ENCODE measurements at places on chromosomes 5 and 9. TPM values are rescaled to one million over a fixed set of nuclear protein-coding genes. Genes with fewer than 3 reads are reported as not detected.

The LVRN gene
- 0.09 TPM for total RNA-seq

The SAXO1 gene
- not detected for total RNA-seq

The SEMA4D gene
- 0.13 TPM for total RNA-seq

The NCS1 gene
- 6.9 TPM for total RNA-seq

The SKP1 gene
- total RNA-seq = 340 TPM

The AQP3 gene
- total RNA-seq = 1.4 TPM

The ARID3C gene
- total RNA-seq = not detected

- H3K4me1 ChIP-seq = no peaks in the 10 kb centered on the region
- no peak overlapping the region for H3K27ac ChIP-seq
- no peak for DNase-seq
- no peak overlapping the region for H3K4me3 ChIP-seq
These were observed 295.7 kb upstream of the PTGER4 start for GRCh38 chr5:40383749-40384651.

DNA sequence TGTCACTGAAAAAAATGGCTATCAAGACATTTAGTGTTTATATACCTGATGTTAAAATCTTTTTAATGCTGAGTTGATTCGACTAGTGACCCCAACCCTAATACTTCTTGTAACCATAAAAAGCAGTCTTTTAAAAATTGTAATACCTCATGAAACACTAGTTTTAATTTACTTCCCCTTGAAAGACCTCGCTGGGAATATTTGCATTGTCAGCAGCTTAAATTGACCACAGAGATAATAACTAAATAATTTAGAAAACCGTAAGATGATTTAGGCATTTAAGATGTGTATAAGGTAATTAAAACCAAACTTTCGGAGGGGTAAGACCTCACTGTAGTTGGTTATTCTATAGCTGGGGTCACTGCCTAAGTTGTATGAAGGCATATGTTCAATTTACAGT lies 89.8 kb downstream of the FGF10 start:
- DNase-seq = no peak
- H3K27me3 ChIP-seq = no peaks in the 10 kb centered on the region
- no peaks in the 10 kb centered on the region for H3K36me3 ChIP-seq
- no peak overlapping the region for H3K4me3 ChIP-seq
- H3K4me1 ChIP-seq = no peaks in the 10 kb centered on the region

DNA sequence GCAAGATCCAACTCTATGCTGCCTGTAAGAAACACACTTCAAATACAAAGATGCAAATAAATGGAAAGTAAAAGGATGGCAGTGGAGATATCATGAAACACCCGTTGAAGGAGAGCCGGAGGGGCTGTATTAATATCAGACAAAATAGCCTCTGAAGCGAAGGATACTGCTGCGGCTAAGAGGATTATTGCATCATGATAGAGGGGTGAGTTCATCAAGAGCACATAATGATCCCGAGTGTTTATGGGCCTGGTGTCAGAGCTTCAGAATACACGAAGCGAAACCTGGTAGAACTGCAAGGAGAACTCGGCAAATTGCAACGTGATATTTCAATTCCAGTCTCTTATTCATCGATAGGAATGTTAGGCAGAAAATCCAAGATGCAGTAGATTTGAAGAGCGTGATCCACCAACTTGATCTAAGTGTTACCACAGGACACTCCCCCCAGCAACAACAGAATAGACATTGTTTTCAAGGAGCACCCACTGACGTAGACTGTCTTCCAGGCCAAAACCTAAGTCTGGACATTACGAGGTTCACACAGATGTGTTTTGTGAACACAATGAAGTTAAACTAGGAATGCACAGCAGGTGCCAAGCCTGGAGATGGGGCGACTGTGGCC lies 27.7 kb upstream of the QSOX2 start:
- DNase-seq = no peak
- H3K27ac ChIP-seq = no peak overlapping the region
- no peaks in the 10 kb centered on the region for H3K36me3 ChIP-seq
- no peak overlapping the region for H3K4me3 ChIP-seq
- peaks cover 8% of the 10 kb centered on the region for H3K4me1 ChIP-seq

GRCh38 chr5:177507596-177508220 lies 1.9 kb downstream of the DOK3 start:
- H3K27ac ChIP-seq = no peak overlapping the region
- no peak for DNase-seq
- peaks cover 13% of the 10 kb centered on the region for H3K4me1 ChIP-seq
- H3K36me3 ChIP-seq = peaks cover 26% of the 10 kb centered on the region
- H3K4me3 ChIP-seq = no peak overlapping the region

DNA sequence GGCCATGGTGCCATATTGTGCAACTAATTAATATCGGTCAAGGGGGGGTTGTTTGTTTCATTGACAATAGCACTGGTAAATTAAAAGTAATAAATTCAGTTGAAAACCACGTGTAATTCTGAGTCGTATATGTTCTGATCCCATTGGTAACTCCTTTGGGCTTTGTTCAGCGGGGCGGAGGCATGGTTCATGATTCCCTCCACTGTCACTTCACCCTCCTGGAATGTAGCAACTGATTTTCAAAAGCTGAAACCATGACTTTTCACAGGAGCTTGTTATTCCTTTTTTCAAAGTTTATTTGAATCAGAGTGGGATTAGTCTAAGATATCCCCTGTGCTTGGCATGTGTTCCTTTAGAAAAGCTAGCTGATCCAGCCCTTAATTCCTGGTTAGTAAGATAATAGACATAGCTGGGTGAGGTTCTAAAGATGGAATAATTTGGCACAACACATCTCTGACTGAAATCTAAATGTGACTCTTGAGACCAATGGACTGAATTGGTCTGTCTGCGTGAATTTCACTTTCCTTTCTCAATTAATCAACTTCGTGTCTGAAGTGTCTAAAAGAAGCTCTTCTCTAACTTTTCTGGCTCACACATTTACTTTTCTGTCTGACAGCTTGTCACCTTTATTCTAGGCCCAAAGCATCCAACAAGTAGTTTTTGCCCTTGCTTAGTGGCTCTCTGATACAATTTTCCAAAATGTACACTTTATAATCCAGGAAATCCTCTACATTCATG lies 185.7 kb upstream of the VCAN start:
- no peaks in the 10 kb centered on the region for H3K36me3 ChIP-seq
- no peak for DNase-seq
- no peak overlapping the region for H3K27ac ChIP-seq

- H3K36me3 ChIP-seq = no peaks in the 10 kb centered on the region
- DNase-seq = no peak
- no peak overlapping the region for H3K27ac ChIP-seq
- H3K4me3 ChIP-seq = no peak overlapping the region
- no peaks in the 10 kb centered on the region for H3K27me3 ChIP-seq
These were observed 196.9 kb downstream of the MAST4 start for GRCh38 chr5:66793049-66793448.

DNA sequence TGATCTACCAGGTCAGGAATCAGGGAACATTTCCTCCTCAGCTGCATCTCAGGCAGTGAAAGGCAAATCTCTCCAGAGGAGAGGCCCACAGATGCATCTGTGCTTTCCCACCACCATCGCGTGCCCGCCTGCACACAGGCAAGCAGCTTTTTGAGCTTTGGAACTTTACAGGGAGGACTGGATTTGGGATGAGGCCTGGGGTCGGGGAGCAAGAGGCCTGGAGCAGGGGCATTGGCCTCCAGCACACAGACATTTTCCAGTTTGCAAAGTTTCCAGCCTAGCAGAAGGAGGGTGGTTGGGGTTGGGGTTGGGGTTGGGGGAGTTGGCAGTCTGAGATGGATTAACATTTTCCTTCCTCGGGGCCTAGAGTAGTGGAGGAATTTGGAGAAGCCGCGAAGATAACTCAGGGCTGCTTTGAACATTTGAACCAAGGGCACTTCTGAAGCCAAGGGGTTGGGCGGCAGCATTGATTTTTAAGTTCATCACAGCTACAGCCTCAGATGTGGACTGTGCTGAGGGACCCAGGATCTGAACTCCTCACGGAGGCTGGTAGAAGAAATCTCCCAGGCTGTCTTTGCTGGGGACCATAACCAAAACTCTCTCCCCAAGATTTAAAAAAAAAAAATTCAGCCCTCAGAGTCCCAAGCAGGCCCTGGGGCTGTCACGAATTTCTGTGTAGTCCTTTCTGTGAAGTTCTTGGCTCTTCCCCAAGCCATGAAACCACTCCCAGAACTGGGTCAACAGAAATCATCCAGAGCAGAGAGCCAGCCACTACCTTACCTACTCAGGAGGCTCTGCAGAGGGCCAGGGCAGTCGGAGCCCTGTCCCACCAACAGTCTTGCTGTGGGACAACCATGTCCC lies 25.6 kb downstream of the C5orf15 start:
- no peak overlapping the region for H3K27ac ChIP-seq
- peaks cover 1% of the 10 kb centered on the region for H3K27me3 ChIP-seq
- no peak overlapping the region for H3K4me3 ChIP-seq
- no peak for DNase-seq

DNA sequence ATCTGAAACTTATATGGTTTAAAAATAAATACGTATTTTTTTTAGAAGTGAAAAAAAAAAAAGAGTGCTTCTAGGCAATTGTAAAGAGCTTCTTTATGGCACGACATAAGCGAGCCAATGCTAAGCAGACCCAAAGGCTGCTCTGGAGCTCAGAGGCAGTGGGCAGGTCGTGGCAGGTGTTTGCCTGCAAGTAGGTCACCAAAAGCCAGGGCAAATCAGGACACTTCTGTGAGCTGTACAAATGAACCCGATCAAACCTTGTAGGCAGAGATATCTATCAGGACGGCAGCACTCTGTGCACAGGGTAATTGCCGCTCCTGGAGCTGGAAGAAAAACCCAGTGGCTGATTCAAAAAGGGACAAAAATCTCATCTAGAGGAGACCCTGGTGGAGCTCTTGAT lies 75.9 kb downstream of the IRX2 start:
- H3K4me3 ChIP-seq = no peak overlapping the region
- no peaks in the 10 kb centered on the region for H3K36me3 ChIP-seq
- H3K27ac ChIP-seq = no peak overlapping the region
- H3K27me3 ChIP-seq = peaks cover 12% of the 10 kb centered on the region
- DNase-seq = no peak
- H3K4me1 ChIP-seq = no peaks in the 10 kb centered on the region

- H3K4me1 ChIP-seq = no peaks in the 10 kb centered on the region
- DNase-seq = no peak
- H3K36me3 ChIP-seq = no peaks in the 10 kb centered on the region
- H3K4me3 ChIP-seq = no peak overlapping the region
- H3K27ac ChIP-seq = no peak overlapping the region
These were observed 226.8 kb upstream of the ATP10B start for GRCh38 chr5:161078793-161079192.

DNA sequence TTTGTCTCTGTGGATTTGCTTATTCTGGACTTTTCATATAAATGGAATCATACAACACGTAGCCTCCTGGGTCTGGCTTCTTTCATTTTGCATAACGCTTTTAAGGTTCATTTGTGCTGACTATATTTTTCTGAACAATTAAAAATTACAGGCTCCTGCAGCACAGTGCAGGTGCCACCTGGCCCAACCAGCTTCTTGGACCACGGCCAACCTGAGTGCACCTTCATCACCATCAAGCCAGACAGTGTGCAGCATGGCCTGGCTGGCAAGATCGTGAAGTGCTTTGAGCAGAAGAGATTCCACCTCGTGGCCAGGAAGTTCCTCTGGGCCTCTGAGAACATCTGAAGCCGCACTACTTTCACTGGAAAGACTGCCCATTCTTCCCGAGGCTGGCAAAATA lies 53.5 kb upstream of the COL15A1 start:
- no peak for DNase-seq
- H3K4me3 ChIP-seq = no peak overlapping the region
- no peak overlapping the region for H3K27ac ChIP-seq
- H3K27me3 ChIP-seq = no peaks in the 10 kb centered on the region

DNA sequence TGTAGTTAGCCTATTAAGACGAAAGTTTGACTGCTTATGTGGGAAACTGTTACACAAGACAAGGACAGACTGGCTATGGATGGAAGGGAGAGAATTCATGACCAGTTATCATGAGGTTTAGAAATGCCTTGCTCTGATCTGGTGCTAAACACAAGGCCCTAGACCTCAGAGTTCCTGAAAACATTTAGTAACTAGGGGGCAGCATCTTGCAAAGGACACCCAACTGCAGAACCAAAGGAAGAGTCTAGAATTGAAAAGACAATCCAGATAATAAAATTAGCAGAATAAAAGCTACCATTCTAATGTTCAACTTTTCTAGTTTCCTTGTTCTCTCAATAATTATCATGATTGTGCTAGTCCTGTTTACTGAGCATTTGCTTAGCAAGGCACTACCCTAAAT lies 130.5 kb upstream of the GPR151 start:
- no peak overlapping the region for H3K27ac ChIP-seq
- H3K4me1 ChIP-seq = no peaks in the 10 kb centered on the region
- no peak for DNase-seq
- no peak overlapping the region for H3K4me3 ChIP-seq

DNA sequence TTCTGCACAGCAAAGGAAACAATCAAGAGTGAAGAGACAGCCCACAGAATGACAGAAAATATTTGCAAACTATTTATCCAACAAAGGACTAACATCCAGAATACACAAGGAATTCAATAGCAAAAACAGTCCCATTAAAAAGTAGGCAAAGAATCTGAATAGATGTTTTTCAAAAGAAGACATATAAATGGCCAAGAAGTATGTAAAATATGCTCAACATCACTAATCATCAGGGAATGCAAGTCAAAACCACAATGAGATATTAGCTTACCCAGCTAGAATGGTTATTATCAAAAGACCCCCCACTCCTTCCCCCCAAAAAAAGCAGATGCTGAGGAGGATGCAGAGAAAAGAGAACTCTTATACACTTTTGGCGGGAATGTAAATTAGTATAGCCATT lies 13.4 kb upstream of the OR13C8 start:
- H3K36me3 ChIP-seq = no peaks in the 10 kb centered on the region
- no peaks in the 10 kb centered on the region for H3K4me1 ChIP-seq
- no peaks in the 10 kb centered on the region for H3K27me3 ChIP-seq
- H3K27ac ChIP-seq = no peak overlapping the region
- DNase-seq = no peak
- H3K4me3 ChIP-seq = no peak overlapping the region

DNA sequence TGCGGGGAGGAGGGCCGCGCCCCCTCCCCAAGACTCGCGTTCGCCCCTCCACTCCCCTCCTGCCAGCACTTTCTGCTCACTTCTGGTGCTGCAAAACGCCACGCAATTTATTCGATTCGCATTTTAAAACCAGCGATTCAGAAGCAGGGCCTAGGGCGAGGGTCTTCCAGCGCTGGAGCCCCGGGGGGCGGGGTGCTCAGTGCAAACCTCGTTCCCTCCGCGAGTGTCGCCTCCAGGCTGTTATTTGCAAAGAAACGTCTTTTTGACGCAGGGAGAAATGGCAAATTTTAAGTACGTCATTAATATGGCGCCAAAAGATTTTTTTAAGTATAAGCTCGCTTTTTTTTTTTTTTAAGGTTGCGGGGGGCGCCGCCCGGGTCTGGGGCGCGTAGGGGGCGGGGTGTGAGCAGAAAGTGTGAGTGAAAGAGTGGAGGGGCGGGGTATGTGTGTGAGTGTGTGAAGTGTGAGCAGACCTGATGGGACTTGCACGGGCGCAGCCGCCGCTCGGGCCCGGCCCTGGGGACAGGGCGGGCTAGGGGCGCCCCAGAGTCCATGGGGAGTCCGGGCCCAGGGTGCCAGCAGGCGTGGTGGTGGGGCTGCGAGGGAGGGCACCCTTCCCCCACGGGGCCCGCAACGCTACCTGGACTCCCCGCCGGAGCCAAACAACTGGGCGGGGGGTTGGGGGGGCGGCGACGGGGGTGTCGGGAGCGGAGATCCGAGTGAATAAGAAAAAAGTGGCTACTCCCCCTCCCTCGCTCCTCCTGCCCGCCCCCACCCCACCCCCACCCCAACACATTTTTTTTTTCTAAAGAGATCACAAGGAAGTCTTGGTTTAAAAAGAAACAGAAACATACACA lies at the start of gene JADE2:
Gene JADE2 (plus strand): TSS at position 845 of the 857 bp plus-strand sequence. CDS start 10,188 bp downstream, outside the sequence.
- peak within 1 kb of the TSS; percentile 98 for H3K4me3 ChIP-seq
- H3K27ac ChIP-seq = peak within 1 kb of the TSS; percentile 95
- H3K27me3 ChIP-seq = no peaks in the 10 kb centered on the region
- DNase-seq = peak; percentile 40
- H3K36me3 ChIP-seq = no peaks in the 10 kb centered on the region
- peaks cover 38% of the 10 kb centered on the region for H3K4me1 ChIP-seq

Measured in HepG2 (cell line).